ENCODE measurements at places on chromosomes 6 and 20. TPM values are rescaled to one million over a fixed set of nuclear protein-coding genes. Genes with fewer than 3 reads are reported as not detected.

DNA sequence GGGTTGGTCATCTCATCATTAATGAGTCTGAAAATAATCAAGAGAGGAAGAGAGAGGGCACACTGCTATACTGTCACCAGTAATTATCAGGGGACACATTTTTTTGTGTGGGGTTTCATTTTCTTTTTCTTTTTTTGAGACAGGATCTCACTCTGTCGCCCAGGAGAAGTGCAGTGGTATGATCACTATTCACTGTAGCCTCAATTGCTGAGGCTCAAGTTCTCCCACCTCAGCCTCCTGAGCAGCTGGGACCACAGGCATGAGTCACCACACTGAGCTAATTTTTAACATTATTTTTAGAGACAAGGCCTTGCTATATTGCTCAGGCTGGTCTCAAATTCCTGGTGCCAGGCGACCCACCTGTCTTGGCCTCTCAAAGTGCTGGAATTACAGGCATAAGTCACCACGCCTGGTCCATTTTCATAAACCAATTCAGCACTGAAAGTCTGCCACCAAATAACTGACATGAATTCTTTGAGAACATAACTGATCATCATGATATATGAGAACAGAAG is 43.3 kb downstream of the EPHA7 start:
- DNase-seq = peak; percentile 70

- no peak for DNase-seq
Measured at GRCh38 chr6:117491916-117492315, 9.4 kb downstream of the DCBLD1 start.

DNA sequence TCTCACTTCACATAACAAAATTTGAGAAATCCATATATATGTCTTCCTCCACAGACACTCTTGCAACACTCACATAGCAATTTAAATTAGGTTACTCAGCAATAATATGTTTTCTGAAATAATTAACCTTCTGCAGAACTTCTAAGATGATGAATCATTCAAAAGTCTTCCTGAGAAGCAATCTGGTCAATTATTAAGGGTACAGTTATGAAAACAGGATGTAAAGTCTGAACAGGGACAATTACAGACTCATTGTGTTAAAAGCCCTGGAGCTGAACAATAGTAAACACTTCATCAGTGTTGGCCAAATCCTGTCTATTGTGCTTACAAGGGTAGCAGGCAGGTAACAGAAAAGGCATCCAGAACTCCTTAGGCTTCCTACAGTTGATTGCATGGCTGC is 75.4 kb downstream of the FILIP1 start:
- DNase-seq = no peak

DNA sequence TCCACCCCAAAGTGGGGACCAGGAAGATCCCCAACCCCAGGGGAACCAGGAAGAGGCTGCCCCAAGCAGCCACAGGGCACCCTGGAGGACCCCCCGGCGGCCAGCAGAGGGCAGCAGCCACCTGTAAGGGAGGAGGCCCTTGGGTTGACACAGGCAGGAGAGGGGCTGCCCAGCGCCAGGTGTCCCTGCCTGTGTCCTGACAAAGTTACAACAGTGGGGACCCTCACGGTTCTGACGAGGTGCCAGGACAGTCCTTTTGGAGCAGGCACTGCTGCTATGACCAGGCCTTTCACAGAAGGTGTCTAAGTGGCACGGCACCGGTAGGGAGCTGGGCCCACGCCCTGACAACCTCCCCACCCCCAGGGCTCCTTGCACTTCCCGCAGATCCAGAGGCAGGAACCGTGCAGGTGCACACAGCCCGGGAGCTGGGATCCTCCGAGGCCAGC is 176.7 kb downstream of the BMP7 start:
- DNase-seq = no peak

LY6G6D gene
- total RNA-seq = not detected

Data from LHCN-M2 (cell line).